ENCODE measurements at places on chromosomes 7 and 10.

DNA sequence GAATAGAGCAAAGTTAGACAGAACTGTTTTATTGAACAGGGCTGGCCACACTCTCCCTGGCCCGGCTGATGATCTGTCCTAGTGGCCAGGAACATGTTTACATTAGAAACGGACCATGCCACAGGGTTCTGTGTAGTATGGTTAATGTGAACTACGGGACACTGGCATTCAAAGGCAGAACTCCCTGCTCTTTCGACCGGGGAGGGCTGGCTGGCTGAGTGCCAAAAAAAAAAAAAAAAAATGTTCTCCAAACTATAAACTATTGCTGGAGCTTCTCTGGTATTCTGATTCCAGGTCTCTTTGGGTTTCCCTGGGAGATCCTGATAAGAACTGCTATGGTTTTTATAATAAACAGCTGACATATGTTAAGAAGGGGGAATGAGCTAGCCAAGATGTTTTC, 1262.6 kb upstream of the SORCS1 start:
- DNase-seq: no peak

DNA sequence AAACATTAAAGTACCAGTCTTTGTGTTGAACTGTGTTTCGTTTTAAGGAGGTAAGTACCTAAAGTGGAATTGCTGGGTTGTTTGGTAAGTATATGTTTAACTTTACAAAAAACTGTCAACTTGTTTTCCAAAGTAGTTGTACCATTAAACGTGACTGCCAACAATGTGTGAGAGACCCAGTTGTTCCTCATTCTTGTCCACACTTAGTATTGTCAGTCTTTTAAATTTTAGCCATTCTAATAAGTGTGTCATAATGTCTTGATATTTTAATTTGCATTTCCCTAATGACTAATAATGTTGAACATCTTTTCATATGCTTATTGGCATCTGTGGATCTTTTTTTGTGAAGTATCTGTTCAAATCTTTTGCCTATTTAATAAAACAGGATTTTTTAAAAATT, 74.3 kb downstream of the POLL start:
- DNase-seq: no peak

- no peak for DNase-seq
Measured at GRCh38 chr10:36489181-36489580, 636.2 kb upstream of the ANKRD30A start.

GRCh38 chr7:155166673-155167370, 96.7 kb downstream of the HTR5A start:
- no peak for DNase-seq

DNA sequence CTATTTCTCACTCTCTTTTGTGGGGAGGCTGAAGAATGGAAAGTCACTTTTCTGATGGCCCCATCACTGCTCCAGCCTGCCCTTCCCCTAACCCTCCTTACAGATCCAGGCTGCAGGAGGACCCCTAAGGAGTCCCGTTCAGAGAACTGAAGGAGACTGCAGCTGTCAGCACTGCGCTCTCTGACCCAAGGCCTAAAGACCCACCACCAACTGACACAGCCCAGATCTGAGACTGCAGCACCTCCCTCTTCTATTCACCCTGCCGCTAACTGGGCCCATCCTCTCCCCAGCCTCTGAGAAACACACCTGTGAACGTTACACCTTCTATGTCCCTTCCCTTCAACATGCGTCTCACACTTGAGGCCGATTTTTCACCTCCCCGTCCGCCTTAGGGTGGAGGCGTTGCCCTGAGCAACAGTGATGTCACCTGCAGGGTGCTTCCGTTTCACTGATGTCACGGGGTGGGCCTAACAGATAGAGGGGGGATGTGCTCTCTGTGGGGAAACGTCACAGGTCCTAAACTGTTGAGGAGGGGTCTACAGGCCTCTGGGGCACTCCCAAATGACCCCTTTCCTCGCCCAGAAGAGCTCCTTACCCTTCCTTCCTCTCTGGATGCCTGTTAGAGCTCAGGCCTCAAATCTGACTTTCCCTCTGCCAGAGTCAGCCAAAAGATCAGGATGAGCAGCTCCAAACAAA, 5.1 kb downstream of the ITPRIP start:
- no peak for DNase-seq

GRCh38 chr7:103715376-103716120, 269.5 kb upstream of the SLC26A5 start:
- DNase-seq: no peak

- no peak for DNase-seq
Measured at GRCh38 chr10:123017421-123018165, 8.8 kb downstream of the ACADSB start.
